Ovary (tissue), 10 donors: ENCODE measurements at places on chromosomes 13 and 19. TPM values are rescaled to one million over a fixed set of nuclear protein-coding genes. Genes with fewer than 3 reads are reported as not detected.

Gene ERFL
- 1.3 TPM for total RNA-seq

Gene LAIR1
- 22.2 TPM for total RNA-seq

Gene PDCD2L
- 8.5 TPM for total RNA-seq

Gene DHPS
- 85.6 TPM for total RNA-seq
